ENCODE measurements at places on chromosomes 12 and 14.
A peak's percentile ranks its signal among the peaks of the same experiment; 100 is the strongest.

GRCh38 chr14:102278631-102278935, 26.4 kb downstream of the MOK start:
- no peak for DNase-seq

- DNase-seq, result no peak
Measured at GRCh38 chr14:99402950-99403349, 77.7 kb downstream of the SETD3 start.

DNA sequence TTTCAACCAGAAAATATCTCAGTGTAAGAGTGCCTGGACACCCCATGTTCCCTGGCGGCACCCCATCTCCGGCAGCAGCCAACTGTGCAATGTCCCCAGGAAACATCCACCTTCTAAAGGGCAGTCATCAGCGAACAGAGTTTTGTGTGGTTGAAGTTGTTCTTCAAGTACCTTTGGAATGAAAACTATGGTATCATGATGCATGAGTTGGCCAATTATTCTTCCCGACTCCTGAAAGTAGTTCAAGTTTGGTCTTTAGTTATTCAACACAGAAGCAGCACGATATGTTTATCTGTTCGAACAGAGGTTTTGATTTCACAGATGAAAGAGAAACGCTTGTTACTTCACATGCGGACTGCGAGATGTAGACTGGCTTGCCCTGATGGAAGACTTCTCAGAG, 21.1 kb upstream of the TTC7B start:
- no peak for DNase-seq

DNA sequence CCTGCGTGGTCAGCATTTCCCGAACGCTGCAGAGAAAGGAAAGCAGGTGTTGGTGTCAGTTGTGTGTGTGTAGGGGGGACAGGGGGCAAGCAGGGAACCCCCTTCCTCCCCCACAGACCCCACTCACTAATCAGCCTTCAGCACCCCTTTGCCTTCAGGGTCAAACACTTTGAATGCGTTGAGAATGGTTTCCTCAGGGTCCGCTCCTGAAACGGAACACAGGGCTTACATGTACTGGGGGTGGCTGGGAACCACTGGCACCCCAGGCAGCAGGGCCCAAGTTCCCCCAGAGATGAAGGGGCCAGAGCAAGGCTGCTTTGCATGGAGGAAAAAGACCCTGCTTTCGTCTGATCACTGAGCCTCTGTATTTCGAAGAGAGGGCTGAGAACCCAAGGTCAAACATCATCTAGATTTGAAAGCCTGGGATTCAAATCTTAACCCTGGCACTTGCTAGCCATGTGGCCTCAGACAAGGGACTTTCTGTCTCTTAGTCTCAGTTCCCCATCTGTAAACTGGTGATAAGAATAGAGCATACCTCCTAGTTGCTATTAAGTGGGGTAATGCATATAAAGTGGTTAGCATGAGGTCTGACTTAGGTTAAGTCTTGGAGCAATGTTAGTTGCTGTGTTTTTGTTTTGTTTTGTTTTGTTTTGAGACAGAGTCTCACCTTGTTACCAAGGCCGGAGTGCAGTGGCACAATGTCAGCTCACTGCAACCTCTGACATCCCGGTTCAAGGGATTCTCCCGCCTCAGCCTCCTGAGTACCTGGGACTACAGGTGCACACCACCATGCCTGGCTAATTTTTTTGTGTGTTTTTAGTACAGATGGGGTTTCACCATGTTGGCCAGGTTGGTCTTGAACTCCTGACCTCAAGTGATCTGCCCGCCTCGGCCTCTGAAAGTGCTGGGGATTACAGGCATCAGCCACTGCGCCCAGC, 7.0 kb downstream of the MYL2 start:
- DNase-seq, result peak; percentile 7

DNA sequence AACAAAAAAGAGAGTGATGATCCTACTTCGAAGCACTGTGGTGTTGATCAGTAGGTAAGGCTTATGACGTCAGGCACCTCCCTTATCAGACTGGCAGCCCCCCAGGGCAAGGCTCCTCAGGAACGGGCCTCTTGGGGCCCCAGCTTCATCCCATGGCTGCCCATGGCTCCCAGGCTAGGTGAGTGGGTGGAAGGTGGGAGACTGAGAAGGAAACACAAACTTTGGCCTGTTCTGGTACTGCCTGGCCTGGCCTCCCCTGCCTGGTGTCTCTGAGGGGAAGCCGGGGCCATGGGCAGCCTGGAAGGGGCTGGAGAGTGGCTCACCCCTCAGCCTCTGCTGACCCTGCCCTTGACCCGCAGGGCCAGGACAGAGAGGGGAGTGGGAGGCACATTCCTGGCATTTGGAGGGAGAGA, 38.9 kb downstream of the KRT80 start:
- DNase-seq, result no peak

GRCh38 chr14:34224221-34224620, 237.8 kb downstream of the SPTSSA start:
- DNase-seq, result no peak

- DNase-seq, result no peak
Measured at GRCh38 chr12:113366827-113367226, 8.4 kb downstream of the PLBD2 start.

- DNase-seq, result no peak
Measured at GRCh38 chr12:110677206-110677911, 11.6 kb downstream of the HVCN1 start.

DNA sequence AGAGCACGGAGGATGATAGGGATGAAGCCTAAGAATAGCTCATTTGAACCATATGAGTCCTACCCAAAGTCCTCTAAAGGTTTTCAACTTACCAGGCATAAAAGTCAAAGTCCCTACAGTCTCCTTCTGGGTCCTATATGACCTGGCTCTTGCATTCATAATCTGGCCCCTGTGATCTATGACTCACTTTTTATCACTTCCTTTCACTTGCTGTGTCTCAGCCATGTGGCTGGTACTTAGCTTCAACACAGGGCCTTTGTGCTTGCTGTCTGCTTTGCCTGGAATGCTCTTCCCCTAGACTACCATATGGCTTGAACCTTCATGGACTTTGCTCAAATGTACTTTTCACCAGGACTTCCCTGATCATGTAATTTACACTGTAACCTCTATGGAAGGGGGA, 137.6 kb upstream of the TMTC1 start:
- no peak for DNase-seq

GRCh38 chr14:29627137-29627536, 300.5 kb downstream of the PRKD1 start:
- no peak for DNase-seq

DNA sequence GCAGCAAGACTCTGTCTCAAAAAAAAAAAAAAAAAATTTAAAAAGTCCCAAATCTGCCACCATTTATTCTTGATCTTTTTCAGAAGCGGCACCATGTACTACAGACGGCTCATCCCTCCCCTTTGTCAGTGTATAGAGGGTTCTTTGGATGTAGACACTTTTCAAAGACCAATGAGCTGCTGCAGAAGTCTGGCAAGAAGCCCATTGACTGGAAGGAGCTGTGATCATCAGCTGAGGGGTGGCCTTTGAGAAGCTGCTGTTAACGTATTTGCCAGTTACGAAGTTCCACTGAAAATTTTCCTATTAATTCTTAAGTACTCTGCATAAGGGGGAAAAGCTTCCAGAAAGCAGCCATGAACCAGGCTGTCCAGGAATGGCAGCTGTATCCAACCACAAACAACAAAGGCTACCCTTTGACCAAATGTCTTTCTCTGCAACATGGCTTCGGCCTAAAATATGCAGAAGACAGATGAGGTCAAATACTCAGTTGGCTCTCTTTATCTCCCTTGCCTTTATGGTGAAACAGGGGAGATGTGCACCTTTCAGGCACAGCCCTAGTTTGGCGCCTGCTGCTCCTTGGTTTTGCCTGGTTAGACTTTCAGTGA, 6.5 kb upstream of the ACACB start:
- DNase-seq, result no peak

DNA sequence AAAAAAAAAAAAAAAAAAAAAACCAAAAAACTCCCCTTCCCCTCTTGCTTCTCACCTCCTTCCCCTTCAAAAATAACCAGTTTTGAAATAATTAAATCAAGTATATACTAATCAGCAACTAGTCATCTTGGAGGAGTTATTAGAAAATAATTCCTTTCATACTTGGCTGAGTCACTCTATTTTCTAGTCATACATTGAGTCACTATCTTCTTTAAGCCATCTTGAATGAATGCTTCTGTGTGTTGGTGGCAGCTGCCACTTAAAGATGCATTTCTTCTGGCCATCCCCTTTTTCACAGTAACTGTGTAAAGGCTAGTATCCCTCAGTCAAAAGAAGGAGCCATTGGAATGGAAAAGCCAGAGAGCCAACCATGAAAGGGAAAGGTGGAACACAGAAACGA, 84.2 kb upstream of the TMEM263 start:
- no peak for DNase-seq

DNA sequence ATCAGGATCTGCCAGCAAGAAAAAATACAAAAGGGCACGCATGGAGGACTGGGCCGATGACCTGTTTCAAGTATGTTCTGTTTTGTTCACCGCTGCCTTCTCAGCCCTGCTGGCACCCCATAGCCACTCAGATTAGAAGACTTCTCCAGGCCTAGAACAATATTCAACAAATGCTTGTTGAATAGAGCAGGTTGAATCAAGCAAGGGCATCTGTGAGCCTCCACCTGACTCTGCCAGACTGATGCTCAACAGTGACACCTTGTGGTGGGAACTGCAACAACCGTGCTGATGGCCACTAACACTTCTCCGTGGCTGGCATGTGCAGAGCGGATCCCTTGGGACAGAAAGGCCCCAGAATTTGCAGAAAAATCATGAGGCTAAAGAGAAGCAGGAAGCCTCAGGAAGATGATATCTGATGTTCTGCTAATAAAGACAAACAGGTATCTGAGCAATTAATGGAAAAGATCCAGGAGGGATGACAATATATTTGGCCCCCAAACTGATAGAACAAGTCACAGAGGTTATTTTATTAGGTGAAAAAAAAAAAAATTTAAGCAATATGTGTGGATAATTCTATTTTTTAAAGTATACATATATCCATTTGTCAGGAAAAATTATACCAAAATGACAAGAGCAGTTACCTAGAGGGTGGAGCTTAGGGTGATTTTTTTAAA, 114.3 kb downstream of the KSR2 start:
- peak; percentile 4 for DNase-seq

GRCh38 chr14:68178282-68178681, 358.7 kb downstream of the RAD51B start:
- DNase-seq, result no peak

GRCh38 chr14:95784137-95784536, 70.2 kb upstream of the TCL1A start:
- peak; percentile 1 for DNase-seq

DNA sequence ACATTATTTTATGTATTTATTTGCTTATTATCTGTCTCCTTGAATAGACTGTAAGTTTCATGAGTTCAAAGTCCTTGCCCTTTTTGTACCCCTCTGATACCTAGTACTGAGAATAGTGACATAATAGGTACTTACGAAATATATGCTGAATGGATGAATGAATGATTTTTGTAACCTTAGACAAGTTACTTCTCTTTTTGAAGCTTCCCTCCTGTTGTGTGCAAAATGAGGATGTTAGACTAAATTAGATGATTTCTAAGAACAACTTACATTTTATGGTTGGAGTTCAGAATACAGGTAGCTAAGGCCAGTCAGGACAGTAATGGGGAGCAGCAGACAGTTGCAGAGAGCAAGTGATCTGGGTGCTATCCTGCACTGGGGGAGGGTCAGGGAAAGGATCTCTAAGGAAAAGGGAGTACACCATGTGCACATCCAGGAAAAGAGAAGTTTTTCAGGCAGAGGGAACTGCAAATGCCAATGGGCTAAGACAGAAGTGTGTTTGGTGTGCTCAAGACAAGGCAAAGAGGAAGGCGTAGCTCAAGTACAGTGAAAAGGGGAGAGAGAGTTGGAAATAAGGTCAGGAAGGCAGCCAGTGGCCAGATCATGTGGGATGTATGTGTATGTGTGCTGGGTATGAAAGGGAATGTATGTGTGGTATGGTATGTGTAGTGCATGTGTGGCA, 59.4 kb upstream of the AMIGO2 start:
- DNase-seq, result no peak

DNA sequence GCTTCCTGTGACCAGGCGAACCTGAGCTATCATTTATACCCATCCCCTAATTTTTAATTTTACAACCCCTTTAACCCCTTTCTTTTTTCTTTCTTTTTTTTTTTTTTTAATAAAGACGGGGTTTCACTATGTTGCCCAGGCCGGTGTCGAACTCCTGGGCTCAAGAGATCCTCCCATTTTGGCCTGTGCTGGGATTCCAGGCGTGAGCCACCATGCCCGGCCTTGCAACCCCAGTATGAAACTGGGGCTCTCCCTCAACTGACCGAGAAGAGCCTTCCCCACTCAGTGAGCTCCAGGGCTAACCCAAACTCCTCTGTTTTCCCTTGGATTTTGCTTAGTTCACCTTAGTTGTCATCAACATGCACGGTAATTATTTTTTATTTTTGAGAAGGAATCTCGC, 992 bp downstream of the CPSF2 start:
- DNase-seq, result no peak

- peak; percentile 18 for DNase-seq
Measured at GRCh38 chr14:77139540-77140358, 1.8 kb downstream of the ZDHHC22 start.

GRCh38 chr12:130514149-130514551, 176.5 kb downstream of the PIWIL1 start:
- DNase-seq, result no peak

GRCh38 chr12:96177013-96177412, 17.2 kb upstream of the ELK3 start:
- DNase-seq, result peak; percentile 53

- no peak for DNase-seq
Measured at GRCh38 chr14:35932659-35933159, 106.6 kb downstream of the BRMS1L start.

DNA sequence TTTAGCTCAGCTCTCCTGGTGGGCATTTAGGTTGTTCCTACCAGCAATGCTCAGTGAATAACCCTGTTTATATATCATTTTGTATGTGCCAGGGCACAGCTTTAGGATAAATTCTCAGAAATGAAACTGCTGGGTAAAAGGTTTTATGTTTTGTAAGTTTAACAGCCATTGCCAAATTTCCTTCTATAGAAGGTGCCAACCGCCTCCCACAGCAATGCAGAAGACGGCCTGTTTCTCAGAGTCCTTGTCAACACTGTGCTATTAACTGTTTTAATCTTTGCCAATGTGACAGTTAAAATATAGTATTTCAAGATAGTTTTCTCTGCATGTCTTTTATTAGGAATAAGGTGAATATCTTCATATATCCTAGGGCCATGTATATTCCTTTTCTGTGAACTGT, 65.0 kb downstream of the PPP1R13B start:
- DNase-seq, result no peak

GRCh38 chr14:24092110-24092504, 2.0 kb upstream of the PCK2 start:
- DNase-seq, result no peak

GRCh38 chr14:71625891-71626701, 306.1 kb upstream of the RGS6 start:
- no peak for DNase-seq

- DNase-seq, result no peak
Measured at GRCh38 chr12:119715268-119715620, 47.3 kb downstream of the PRKAB1 start.

- no peak for DNase-seq
Measured at GRCh38 chr12:123037791-123038190, 57.3 kb downstream of the ARL6IP4 start.

- DNase-seq, result no peak
Measured at GRCh38 chr12:107115119-107115518, 21.8 kb upstream of the CRY1 start.

- no peak for DNase-seq
Measured at GRCh38 chr12:12357719-12358461, 1.0 kb downstream of the BORCS5 start.

- no peak for DNase-seq
Measured at GRCh38 chr12:52614381-52615207, 3.8 kb downstream of the KRT73 start.

All from CD4-positive, alpha-beta T cell treated with Interferon alpha-2 for 1 hour (primary cell).